Fibroblast of skin of left biceps (primary cell): ENCODE measurements at places on chromosomes 4 and X.

- DNase-seq, result no peak
These were observed 184.4 kb downstream of the CAMK2D start for GRCh38 chr4:113576947-113577678.

DNA sequence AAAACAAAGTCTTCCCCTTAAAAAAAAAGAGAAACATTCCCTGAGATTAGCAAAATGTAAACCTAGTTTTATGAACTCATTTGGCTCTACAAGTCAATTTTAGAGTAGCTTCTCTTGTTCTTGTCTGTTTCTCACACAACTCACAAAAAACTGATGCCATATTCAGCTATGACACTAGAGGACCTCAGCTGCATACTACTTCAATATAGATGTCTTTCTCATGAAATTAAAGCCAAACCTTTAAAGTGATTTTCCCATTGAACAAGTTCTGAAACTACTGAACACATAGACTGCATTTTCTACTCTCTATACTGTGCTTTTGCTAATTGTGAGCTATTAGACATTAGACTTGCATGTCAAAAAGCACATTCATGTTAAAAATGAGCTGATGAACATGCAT, 49.8 kb downstream of the TBCK start:
- peak; percentile 47 for DNase-seq

- no peak for DNase-seq
These were observed 175.9 kb downstream of the BCOR start for GRCh38 chrX:39921838-39922237.

GRCh38 chr4:176150356-176150682, 45.1 kb downstream of the SPATA4 start:
- no peak for DNase-seq

GRCh38 chrX:27276751-27277150, 186.4 kb downstream of the PPP4R3C start:
- DNase-seq, result no peak

DNA sequence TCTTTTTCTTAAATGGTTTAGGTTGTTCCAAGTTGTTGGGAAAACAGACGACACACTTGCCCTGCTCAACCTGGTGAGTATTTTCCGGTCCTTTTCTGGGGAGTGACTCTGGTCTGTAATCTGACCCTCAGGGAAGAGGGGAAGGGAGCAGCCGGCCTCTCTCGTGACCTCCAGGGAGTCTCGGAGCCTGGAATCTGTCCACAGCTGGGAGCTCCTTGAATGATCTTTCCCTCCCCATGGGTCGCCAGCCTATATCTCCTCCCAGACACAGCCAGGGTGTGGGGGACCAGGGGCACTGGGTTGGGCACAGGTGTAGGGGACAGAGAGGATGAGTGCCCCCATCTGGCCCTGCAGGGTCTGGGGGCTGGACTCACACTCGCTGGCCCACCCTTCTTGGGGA, 18.9 kb downstream of the TMEM175 start:
- DNase-seq, result no peak

DNA sequence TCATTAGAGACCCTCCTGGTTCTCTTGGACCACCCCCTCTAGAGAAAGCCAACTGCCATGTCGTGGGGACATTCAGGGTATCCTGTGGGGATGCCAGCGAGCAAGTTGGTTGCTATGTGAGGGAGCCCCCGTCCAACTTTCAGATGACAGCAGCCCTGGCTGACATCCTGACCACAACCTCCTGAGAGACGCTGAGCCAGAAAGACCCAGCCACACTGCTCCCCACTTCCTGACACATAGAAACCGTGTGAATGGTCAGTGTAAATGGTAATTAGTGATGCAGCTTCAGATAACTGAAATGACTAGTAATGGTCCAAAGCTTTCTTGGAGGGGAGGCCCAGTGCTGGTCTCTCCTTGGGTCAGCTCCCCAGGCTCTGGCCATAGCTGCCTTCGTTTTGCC, 10.8 kb downstream of the CLCN4 start:
- DNase-seq, result no peak

DNA sequence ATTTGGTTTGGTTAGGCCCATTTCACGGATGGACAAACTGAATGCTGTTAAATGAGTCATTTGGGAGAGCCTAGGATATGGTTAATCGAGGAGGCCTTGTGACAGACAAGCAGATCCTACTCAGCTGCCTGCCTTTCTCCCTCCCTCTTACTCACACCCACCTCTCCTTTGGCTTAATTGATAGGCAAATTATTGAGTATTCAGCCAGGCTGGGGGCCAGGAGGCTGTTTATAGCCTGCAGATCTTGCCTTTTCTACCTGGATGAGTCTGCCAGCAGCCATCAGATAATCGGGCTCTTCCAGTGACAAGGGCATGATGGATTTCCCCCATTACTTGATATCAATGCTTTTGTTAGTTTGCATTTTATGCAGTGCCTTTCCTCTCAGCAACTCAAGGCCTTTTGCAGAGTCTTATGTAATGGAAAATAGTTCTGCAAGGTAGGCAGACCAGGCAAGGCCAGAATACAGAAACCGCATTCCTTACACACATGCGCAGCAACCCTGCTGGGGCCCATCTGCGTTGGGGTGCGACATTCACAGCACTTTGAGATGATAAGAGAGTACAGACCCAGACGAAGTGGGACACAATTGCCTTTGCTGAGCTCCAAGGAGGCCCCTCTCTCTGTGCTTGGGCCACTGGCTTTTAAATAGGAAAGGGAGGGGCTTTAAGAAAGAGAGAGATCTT, 96.2 kb upstream of the ATP6AP2 start:
- DNase-seq, result no peak

DNA sequence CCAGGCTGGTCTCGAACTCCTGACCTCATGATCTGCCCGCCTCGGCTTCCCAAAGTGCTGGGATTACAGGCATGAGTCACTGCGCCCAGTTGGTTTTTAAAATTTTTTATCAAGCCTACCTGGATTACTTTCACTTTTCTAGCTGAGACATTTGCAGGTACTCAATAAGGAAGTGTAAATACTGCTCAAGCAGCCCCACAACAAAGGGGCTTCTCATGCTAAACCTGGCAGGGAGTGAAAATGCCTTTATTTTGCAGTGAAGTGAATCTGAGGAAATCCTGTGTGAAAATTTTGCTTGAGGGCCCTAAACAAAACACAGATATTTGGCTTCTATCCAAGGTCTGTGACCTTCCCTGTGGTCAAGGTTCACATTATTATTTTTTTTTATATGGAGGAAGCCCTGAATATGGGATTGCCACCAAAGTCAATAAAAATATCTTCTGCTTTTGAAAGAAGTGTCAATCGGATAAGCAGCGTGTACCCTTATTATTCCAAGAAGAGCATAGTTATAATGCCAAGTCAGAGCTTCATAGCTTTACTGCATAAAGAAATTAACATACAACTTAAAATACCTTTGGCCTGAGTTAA, 481.0 kb downstream of the SH2D1A start:
- no peak for DNase-seq

DNA sequence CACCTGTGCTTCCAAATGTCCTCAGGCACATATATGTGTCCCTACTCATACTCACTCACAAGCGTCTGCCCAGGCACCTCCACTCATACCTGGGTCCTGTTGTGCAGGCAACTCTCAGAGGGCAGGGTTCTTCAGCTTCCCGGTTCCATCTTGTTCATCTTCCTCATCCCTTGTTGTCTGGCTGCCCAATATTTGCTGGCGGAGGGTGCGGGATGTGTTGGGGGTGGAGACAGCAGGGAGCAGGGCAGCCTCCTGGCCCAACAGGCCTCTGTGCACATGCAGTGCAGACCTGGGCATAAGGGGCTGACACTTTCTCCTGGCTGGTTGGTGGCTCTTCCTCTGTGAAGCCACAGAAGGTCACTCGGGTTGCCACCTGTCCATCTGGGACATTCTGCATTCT, 32.1 kb downstream of the NBDY start:
- no peak for DNase-seq

- DNase-seq, result no peak
These were observed 275.3 kb upstream of the FGF13 start for GRCh38 chrX:138986866-138987265.

DNA sequence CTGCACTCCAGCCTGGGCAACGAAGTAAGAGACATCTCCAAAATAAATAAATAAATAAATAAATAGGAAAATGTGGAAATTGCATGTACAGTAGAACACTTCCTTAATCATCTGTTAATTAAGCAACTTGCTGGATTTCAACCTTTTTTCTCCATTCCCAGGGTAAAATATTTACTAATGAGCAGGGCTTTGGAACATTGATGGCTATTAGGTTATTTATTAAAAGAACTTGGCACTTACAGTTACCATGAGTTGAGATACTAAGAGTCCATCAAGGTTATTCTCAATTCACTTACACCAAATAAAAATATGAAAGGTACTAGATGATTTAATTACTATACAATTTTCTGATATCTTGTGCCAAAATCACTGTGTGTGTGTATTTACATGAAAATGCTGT, 607.1 kb downstream of the PCDH18 start:
- no peak for DNase-seq

DNA sequence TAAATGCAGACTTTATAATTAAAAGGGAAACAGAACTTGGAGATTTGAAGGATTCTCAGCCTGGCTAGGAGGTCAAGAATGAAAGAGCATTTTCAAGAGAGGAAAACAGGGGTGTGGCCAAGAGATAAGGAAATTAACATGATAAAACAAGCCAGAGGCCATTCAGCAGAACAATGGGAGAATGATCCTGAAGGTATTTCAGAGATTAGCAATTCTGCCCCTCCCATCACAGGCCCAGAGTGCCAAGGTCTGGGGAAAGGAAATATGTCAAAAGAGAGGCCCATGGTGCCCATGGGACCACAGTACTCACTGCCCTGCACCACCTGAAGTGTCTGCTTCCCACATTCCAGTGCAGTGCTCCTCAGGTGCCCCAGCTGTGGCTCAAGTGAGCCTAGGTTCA, 188.5 kb upstream of the STS start:
- no peak for DNase-seq

DNA sequence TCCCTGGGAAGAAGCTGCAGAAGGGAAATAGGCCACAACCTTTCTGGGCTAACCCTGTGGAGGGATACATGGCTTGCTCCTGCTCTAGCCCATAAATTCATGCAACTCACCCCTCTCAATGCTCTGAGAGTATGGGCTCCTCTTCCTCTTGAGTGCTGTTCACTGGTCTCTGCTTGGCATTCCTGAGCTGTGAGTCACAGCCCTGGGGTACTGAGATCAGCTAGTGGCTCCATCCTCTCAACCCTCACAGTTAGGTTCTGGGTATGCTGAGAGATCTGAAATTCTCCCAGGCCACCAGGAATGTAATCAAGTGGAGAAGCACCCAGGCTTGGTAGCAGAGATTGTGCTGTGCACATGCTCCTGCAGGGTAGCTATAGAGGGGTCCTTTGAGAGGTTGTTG, 60.6 kb upstream of the SPANXN2 start:
- DNase-seq, result no peak

DNA sequence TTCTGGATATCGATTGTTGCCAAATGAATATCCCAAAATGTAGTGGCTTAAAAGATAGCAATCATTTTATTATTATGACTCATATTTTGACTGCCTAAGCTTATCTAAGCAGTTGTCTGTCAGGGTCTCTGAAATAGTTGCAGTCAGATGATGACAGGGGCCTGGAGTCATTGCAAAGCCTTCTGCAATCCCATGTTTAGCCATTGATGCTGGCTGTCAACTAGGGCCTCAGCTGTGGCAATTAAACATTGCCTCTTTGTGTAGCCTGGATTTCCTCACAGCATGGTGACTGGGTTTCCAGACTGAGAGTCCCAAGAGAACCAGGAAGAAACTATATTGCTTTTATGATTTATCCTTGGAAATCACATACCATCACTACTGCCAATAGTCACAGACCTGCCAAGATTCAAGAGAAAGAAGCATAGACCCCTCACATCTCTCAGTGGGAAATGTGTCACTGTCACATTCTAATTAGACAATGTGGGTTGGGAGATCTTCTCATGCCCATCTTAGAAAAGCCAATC, 227.3 kb upstream of the NOCT start:
- no peak for DNase-seq

DNA sequence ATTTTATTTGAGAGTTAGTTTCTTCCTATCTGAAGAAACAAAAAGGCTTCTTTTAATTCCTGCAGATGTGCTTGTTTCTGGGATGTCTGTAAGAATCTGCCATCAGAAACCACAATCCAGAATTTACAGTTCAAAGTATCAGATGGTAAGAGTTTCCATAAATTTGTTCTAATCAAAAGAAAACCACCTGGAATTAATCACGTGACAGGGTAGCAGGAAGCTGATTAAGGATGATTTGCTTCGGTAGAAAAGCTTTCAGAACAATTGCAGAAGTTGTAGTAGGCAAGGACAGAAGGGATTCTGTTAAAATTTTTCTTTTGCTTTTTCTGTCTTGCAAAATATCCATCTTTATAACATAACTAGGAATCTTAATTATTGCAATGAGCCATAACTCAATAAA, 1975.1 kb upstream of the AGA start:
- DNase-seq, result no peak

GRCh38 chrX:145735036-145735435, 82.6 kb upstream of the SLITRK2 start:
- DNase-seq, result no peak

- DNase-seq, result no peak
These were observed 457.1 kb downstream of the MID1IP1 start for GRCh38 chrX:39258331-39258730.

GRCh38 chrX:3299636-3300035, 46.8 kb downstream of the MXRA5 start:
- no peak for DNase-seq

- DNase-seq, result no peak
These were observed 8.1 kb upstream of the COMMD8 start for GRCh38 chr4:47471591-47471990.

DNA sequence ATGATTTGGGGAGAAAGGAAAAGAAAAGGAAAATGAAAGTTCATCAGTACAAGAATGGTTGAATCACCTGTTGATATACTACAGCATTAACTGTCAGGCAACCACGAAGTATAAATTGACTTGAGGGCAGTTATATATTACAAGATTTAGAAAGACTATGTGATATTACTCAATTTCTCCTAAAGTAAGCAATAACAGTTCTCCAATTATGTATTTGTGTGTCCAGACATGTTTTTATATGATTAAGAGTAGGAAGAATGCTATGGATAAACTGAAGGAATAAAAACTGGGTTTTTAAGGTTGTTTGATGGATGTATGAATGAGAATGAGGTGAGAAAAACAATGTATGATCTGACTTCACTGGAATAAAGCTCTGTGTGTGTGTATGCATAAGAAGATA, 2234.4 kb downstream of the ARAP2 start:
- no peak for DNase-seq

- DNase-seq, result no peak
These were observed 6.9 kb upstream of the CLOCK start for GRCh38 chr4:55553441-55554201.

GRCh38 chr4:76526585-76526990, 91.6 kb downstream of the SHROOM3 start:
- DNase-seq, result no peak

DNA sequence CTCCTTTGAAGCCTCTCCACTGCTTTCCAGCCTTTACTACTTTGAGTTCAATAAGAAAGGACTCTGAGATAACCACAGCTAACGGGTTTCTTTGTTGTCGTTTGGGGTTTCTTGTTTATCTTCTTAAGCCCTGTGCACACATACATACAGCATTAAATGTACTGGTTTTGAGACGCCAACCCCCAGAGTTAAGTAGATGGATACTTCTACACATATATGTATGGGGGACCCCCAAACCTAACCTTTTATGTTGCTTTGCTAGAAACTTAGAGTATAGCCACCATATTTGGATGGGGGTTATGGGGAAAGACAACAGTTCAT, 697 bp downstream of the CEP135 start:
- DNase-seq, result no peak

- DNase-seq, result no peak
These were observed 5.4 kb upstream of the RS1 start for GRCh38 chrX:18677161-18677869.

- no peak for DNase-seq
These were observed 138.4 kb downstream of the ANTXR2 start for GRCh38 chr4:79934660-79935059.
